ENCODE measurements at places on chromosomes 3 and 15. TPM values are rescaled to one million over a fixed set of nuclear protein-coding genes. Genes with fewer than 3 reads are reported as not detected.
A peak's percentile ranks its signal among the peaks of the same experiment; 100 is the strongest.

DNA sequence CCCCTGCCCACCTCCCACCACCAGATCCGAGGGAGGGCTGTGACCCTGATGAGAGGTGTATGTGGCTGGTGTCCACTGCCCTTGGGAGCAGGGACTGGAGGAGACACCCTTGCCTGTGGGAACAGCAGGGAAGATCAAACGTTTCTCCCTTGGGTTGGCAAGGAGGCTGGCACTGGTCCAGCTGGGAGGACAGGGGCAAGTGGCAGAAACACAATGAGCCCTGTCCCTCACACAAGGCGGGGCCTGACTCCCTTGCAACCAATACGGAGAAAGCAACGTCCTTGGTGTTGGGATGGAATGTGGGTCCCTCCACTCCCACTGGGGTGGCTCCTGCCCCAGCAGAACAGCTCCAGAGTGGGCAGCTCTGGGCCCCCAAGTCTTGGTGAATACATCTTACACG, 5.2 kb downstream of the HYAL2 start:
- DNase-seq = no peak

GRCh38 chr3:105166893-105167292, 199.8 kb upstream of the ALCAM start:
- no peak for DNase-seq

DNA sequence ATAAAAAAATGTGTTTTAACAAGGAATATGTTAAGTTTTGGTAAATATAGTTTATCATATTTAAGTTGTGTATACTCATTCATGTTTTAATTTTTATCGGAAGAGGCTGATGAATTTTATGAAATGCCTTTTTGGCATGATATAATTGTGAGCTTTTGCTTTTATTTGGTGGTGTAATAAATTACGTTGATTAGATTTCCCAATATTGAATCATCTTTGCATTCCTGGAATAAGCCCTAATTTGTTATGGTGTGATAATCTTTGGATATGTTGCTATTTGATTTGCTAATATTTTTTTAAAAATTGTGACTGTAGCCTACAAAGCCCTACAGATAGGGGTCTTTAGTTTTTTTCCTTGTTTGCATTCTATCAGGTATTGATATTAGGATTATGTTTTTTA, 107.4 kb downstream of the IGF1R start:
- DNase-seq = no peak

DNA sequence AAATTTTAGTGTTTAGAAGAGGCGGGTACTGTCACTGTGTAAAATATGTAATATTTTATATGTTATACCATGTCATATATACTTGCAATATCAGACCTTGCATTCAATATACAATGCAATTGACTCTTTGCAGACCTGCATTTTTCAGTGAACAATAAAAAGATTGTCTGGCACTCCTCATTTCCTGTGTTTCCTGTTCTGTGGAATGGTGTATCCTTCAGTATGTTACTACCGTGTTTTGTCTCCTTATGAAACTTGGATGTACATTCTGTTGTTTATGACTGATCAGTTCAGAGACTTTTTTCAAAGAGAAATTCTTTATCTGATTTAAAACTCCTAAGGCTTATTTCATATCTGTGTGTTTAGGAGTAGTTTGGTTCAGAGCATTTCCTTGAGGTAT, 31.5 kb downstream of the APH1B start:
- no peak for DNase-seq

GRCh38 chr15:73607405-73607804, 25.8 kb downstream of the NPTN start:
- no peak for DNase-seq

DNA sequence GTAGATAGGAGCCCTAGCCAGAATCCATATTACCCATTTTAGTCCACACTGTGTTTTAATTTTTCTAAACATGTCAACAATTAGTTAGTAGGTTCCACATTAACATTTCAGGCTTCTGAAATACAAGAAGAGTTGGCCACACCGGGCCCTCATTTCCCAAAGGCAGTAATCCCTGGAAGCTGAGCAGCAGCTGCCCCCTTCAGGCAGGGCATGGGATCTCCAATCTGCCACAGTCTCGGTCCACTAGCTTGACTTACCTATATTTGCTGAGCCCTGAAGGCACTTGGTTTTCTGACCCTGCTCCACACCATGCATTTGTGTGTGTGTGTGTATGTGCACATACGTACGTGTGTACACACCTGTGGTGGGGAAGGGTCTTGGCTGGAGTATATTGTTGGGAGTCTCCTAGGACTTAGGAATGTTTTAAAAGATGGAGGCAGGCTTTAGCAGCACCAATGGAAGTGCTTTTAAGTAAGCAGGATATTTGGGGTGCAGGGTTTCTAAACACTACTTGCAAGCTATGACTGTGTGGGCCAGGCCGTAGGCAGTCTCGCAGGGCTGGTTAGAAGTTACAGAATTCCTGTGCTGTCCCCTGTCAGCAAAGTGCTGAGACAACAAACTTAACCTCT, 71.2 kb upstream of the SOX14 start:
- peak; percentile 27 for DNase-seq

DNA sequence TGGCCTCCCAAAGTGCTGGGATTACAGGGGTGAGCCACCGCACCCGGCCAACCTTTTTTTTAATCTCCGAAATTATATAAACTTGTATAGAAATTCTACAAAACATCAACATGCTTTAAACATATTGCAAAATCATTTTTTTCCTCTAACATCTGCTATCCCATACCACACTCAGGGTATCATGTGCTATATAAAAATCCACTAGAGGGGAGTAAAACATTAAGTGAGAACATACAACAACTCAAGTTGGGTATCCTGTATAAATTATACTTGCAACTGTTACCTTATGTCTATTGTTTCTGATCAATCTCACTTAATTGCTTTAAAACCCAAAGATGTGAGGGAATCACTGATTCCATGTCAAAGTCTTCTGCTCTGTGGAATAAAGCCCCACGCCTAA, 71.9 kb upstream of the FBN1 start:
- DNase-seq = no peak

DNA sequence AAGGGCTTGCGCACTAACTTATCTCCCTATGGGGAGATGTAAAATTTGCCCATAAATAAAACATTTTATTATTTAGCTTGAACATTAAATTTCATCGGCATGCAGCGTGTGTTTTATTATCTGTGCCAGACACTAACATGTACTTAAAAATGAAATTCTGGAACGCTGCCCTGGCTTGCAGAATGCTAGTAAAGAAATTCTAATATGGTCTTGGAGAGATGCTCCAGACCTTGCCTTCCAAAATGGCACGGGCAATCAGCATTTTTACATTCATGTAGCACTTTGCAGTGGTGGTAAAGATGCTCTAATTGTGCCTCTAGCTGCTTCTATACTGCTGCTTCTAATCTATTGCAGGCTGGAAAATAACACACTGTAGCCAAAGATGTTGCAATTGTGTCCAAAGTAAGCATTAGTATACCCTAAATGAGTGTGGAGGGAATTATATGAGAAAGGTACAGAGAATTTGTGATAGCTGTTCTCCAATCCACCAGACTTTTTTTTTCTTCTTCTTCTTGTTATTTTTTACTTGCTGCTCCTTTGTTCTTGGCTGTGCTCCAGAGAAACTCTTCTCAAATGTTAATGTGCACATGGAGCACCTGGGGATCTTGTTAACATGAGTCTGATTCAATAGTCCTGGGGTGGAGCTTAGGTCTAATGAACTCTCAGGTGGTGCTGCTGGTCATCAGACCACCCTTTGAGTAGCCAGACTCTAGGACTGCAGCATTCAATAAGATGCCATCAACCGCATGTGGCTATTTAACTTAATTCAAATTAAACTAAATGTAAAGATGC, 47.3 kb downstream of the CRABP1 start:
- DNase-seq = no peak

DNA sequence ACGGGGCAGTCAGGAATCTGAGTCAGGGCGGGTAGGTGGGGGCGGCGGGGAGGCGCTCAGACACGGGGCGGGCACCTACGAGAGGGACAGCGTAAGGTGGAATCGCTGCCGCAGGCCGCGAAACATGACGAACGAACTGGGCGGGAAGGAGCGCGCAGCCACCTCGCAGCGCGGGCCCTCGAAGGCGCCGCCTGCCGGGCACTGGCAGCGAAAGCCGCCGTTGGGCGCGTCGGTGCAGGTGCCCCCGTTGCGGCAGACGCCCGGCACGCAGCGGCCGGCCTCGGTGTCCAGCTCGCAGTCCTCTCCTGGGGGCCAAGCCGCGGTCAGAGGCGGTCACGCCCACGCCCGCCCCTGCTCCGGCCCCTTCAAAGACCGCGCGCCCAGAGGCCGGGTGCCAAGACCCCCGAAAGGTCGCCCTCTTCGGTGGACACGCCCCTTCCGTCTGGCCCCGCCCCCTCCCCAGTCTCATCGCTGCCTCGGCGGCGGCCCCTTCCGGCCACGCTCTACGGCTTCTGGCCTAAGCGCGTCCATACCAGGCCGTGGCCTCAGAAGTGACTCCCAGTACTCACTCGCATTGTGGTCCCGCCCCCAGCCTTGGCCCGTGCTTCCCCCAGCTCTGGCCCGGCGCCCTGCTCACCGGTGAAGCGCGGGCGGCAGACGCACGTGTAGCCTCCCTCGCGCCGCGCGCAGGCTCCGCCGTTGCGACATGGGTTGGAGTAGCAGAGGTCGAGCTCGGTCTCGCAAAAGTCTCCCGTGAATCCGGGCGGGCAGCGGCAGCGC, 6.4 kb downstream of the CELSR3 start:
- no peak for DNase-seq

DNA sequence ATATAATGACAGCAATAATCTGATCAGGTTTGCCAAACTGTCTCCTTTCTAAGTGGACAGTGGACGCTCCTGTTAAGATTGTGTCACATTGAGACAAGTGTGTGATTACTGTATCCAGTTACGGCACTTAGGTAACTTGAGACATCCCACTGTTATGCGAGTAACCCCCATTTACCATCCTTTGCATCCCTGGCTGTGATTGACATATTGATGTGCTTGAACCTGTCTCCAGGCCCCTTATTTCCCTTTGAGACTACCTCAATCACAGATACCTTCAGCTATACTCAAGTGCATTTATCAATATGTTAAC, 785.2 kb downstream of the NR2F2 start:
- no peak for DNase-seq

DNA sequence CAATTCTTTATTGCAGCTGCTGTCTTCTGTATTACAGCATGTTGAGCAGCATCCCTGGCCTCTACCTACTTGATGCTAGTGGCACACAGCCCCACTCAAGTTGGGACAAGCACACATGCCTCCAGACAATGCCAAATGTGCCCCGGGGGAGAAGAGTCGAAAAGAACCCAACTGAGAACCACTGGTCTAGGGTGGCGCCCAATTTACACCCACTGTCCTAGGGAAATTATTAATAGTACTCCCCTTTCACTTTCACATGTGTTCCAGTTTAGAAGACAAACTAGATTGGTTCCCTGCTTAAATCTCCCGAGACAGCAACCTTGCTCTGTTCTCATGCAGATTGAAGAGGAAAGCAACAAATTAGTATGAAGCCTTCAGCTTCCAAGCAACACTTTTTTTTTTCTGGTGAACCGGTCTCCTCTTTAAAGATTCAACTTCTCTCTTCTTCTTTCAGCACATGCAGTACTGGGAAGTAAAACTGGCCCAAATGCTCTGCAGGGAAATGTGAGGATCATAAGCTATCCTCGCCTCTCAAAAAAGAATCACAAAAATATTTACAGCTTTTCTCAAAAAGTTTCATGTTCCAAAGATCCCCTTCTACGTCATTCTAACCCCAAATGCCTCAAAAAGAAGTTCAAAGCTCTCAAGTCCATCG, 823.9 kb upstream of the CFAP20DC start:
- DNase-seq = no peak

GRCh38 chr3:118472586-118472985, 562.1 kb downstream of the IGSF11 start:
- DNase-seq = no peak

DNA sequence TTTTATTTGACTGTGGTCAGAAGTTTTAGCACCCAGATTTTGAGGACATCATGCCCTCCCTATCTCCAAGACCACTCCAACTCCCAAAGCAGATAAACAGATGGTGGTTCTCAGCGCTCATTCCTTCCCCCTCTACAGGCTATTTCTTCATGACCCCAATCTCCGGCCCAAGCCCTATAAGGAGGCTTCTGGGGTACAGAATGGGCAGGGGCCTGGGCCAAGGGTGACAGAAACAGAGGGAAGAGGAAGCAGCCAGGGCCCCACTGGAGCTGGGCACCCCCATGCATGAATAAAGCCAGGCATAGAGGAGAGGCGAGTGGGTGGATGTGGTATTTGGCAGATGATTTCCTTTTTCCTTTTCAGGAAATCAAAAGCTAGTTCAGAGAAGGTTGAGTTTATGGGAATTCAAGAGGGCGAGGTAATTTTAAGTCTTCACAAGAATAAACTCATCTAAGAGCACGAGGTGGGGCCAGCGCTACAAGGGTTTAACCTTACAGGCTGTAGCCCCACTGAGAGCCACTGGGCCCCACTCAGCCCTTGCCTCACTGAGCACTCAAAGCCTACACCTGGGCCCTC, 104.8 kb upstream of the HERC1 start:
- DNase-seq = peak; percentile 53

GRCh38 chr3:20123131-20123652, 62.8 kb downstream of the SGO1 start:
- no peak for DNase-seq

DNA sequence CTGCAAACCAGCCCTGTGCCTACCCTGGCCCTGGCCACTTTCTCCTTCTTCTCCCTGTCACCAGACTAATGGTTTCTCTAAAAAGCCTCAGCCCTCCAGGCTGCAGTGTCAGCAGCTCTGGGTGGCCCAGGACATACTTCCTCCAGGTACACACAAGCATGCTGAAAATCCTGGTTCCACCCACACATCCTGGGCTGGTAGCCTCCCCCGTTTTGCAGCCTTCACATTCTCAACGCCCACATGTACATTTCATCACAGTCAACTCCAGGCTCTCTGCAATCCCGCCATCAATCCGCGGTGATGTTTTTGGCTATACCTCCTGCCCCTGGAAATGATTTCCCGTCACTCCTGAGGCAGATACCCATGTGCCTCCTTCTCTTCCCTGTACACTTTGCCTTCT, 59.4 kb downstream of the MAGEF1 start:
- DNase-seq = no peak

DNA sequence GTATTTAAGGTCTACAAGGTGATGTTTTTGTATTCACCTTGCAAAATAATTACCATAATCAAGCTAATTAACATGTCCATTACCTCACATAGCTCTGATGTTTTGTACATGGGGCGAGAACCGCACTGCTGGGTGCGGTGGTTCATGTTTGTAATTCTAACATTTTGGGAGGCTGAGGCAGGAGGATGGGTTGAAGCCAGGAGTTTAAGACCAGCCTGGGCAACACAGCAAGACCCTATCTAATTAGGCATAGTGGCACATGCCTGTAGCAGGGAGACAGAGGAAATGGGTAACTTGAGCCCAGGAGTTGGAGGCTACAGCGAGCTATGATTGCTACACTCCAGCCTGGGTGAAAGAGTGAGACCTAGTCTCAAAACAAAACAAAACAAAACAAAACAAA, 248.2 kb upstream of the NSMCE3 start:
- DNase-seq = no peak

Gene GHSR
- not detected for total RNA-seq

Gene GOLGA8T
- not detected for total RNA-seq

Gene DPP8
- 22.0 TPM for total RNA-seq

Gene GOLGA6B
- total RNA-seq = not detected

Gene RLBP1
- not detected for total RNA-seq

Gene MASP1
- total RNA-seq = 0.13 TPM

Gene CYP1A1
- total RNA-seq = 0.07 TPM

Gene IL16
- total RNA-seq = 16.0 TPM

Gene TM4SF4
- 0.81 TPM for total RNA-seq

Gene SNRPA1
- 152 TPM for total RNA-seq

Gene SEMA3B
- 2.2 TPM for total RNA-seq

Gene GPR176
- total RNA-seq = 1.0 TPM

Gene GRM2
- total RNA-seq = not detected

Gene TMCO5A
- total RNA-seq = not detected
